ENCODE measurements at places on chromosomes 11 and 22. TPM values are rescaled to one million over a fixed set of nuclear protein-coding genes. Genes with fewer than 3 reads are reported as not detected.

Gene MMP13
- polyA plus RNA-seq = 0.13 TPM

- no peak for DNase-seq
Measured at GRCh38 chr11:107265591-107266121, 192.0 kb downstream of the CWF19L2 start.

Gene OR1S2
- polyA plus RNA-seq = not detected

DNA sequence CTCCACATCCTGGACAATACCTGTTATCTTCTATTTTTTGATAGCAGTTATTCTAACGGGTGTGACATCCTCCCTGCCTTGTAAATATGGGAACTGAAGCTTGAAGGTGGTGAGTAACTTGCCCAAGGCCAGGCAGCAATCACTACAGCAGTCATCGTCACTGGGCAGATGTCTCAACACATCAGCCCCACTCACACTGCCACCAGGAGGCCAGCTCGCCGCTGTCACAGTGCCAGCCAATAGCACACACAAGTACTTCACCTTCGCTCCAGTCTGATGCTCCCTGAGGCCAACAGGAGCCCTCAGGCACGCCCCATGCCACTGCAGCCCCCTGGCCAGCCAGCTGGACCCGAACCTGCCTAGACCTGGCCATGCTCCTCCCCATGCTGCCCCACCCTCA lies 4.9 kb upstream of the TTLL1 start:
- DNase-seq = no peak

DNA sequence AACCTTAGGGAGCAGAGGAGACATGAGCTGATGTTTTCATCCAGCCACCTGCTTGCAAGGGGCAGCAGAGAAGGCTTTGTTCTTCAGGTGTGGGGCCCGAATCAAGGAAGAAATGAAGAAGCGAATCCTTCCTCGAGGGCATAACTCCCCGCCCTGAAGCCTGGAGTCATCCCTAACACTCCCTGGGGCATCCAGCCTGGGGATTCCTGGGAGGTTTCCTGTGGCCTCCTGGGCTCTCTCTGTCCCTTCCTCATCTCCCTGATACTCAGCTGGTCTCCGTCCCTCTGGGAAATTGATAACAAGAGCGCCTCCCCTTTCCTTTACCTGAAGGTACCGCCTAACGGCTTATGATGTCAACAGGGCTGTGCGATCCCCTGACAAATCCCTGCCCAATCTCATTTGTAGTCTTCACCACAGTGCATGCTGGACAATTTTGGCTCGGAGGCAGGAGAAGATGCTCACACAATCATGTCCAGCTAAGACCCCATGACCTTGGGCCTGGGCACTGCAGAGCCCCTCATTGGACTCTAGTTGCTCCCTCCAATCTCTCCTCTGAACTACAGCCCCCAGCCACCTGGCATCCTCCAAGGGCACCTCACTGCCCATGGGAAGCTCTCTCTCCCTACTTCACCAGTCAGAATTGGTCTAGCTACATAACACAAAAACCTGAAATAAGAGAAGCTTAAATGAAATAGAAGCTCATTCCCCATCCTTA lies 80.6 kb upstream of the RTL6 start:
- DNase-seq = no peak

DNA sequence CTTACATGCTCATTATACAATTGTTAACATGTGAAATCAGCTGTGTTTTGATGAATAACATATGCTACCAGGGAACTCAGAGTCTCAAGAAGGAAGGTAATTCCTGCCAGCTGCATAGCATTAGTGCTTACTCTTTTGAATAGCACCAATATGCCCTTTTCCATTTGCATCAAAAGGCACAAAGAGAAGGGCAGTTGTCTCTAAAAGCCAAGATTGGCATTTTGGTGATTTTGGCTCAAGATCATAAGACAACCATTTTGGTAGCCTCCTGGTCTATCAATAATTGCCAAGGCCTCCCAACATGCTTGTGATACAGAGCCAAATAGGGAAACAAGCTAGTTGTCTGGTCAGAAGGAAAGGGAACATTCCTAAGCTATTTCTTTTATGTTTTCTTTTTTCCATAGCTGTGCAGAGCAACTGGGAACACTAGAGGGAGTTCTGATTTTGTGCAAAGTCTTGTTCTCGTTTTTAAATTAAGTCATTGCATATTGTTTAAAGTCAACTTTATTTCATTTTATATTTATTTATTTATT lies 416.7 kb upstream of the CHORDC1 start:
- peak; percentile 7 for DNase-seq

Gene SYCE3
- not detected for polyA plus RNA-seq

- no peak for DNase-seq
Measured at GRCh38 chr22:47333625-47334024, 571.2 kb downstream of the TBC1D22A start.

Gene C11orf91
- not detected for polyA plus RNA-seq

Gene OR8D4
- polyA plus RNA-seq = not detected

Gene VWA5A
- polyA plus RNA-seq = 13.1 TPM

DNA sequence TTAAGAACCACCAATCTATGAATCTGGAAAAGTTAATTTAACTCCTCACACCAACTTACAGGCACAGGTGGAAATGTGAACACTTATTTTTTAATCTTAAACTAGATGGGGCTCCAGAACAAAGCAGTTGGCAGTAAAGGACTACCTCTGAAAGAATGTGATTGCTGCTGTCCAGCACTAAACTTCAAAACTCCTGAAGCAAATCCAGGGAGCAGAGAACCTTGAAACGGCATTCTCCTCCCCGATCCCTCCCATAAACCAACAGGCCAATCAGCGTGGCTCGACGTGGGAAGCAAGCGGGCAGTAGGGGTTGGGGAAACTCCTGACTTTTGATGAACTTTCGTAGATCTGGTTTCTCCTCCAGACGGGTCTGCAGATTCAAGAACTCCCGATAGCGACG lies 5.0 kb downstream of the SNX19 start:
- DNase-seq = no peak

DNA sequence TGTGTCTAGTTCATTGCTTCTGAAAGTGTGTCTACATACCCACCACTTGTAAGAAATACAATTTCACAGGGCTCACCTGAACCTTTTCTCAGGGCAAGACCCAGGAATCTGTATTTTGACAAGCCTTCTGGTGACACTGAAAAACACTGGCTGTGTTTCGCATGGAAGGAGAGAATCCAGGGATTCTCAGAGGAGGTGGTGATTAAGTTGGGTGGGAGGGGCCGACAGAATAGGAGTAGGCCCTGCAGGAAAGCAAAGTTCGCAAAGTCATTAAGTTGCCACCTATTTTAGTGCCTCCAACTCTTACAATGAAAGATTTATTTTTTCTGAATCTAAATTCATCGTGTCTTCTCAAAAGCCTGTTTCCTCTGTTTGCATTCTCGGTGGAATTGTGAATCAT lies 186.8 kb downstream of the FAT3 start:
- no peak for DNase-seq

Gene RIBC2
- 7.5 TPM for polyA plus RNA-seq

DNA sequence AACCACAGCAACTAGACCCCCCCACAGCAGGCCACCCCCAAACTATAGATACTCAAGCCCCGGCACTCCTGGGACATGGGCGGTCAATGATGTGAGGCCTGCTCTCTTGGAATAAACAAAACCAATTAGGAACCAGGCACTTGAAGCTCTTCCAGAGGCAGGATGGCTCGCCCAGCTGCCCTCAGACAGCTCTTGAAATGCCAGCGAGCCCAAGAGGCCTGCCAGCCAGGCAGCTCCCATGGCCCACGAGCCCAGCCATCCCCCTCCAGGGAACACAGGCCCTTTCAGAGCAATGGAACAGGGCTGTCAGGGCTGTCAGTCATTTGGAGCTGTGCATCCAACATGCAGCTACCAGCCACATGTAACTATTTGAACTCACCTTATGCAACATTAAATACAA lies 34.0 kb upstream of the TFIP11 start:
- DNase-seq = no peak

- no peak for DNase-seq
Measured at GRCh38 chr22:46068593-46069491, 81.5 kb upstream of the PPARA start.

DNA sequence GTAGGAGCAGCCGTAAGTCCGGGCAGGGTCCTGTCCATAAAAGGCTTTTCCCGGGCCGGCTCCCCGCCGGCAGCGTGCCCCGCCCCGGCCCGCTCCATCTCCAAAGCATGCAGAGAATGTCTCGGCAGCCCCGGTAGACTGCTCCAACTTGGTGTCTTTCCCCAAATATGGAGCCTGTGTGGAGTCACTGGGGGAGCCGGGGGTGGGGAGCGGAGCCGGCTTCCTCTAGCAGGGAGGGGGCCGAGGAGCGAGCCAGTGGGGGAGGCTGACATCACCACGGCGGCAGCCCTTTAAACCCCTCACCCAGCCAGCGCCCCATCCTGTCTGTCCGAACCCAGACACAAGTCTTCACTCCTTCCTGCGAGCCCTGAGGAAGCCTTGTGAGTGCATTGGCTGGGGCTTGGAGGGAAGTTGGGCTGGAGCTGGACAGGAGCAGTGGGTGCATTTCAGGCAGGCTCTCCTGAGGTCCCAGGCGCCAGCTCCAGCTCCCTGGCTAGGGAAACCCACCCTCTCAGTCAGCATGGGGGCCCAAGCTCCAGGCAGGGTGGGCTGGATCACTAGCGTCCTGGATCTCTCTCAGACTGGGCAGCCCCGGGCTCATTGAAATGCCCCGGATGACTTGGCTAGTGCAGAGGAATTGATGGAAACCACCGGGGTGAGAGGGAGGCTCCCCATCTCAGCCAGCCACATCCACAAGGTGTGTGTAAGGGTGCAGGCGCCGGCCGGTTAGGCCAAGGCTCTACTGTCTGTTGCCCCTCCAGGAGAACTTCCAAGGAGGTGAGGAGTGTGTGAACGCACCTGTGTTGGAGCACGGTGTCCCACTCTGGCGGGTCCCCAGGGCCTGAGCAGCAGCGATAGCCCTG lies at the start of gene TAGLN:
TAGLN (plus strand) TSS at position 318 of the 863 bp plus-strand sequence. CDS start 3,644 bp downstream, outside the sequence.
- DNase-seq = no peak

Gene PLAAT2
- 0.30 TPM for polyA plus RNA-seq

Gene CDC42BPG
- polyA plus RNA-seq = 5.5 TPM

Gene KCNK4
- not detected for polyA plus RNA-seq

- no peak for DNase-seq
Measured at GRCh38 chr11:68940651-68941323, 37.1 kb downstream of the IGHMBP2 start.

- DNase-seq = no peak
Measured at GRCh38 chr11:33420959-33421566, 163.9 kb downstream of the HIPK3 start.

Gene ELMOD1
- not detected for polyA plus RNA-seq

Gene SMC1B
- polyA plus RNA-seq = 0.18 TPM

DNA sequence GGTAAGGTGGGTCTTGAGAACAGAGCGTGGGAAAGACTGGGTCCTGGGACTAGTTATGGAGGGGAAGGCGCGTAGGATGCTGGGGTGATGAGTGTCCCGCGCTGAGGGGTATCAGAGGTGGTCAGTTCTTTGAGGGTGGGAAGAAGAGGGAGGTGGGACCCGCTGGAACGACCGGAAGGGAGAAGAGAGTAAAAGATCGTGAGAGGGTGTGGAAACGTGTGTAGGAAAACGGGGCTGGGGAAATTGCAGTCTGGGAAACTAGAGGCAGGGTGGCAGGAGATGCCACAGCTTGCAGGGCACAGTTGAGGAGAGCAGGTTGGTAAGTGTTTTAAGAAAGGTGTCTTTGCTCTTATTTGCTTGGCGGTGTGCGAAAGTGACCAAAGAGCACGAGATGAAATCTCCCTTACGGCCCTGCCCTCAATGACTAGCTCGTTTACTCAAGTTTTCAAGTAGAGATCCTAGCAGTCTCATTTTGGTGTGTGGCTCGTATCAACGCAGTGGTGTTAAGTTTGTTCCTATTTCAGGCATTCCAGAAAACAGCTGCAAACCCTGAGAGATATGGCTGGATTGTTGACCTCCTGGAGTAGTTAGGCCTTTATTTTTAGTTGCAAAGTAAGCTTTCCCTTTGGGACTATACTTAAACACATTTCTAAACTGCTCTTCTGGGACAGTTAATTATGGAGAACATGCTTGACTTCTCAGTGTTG lies 615 bp downstream of the STT3A start:
- peak; percentile 10 for DNase-seq

- peak; percentile 10 for DNase-seq
Measured at GRCh38 chr11:93984196-93984567, 37.0 kb upstream of the HEPHL1 start.

GRCh38 chr11:107573438-107573837 lies 7.9 kb upstream of the ALKBH8 start:
- no peak for DNase-seq

Gene GTSE1
- 13.3 TPM for polyA plus RNA-seq

DNA sequence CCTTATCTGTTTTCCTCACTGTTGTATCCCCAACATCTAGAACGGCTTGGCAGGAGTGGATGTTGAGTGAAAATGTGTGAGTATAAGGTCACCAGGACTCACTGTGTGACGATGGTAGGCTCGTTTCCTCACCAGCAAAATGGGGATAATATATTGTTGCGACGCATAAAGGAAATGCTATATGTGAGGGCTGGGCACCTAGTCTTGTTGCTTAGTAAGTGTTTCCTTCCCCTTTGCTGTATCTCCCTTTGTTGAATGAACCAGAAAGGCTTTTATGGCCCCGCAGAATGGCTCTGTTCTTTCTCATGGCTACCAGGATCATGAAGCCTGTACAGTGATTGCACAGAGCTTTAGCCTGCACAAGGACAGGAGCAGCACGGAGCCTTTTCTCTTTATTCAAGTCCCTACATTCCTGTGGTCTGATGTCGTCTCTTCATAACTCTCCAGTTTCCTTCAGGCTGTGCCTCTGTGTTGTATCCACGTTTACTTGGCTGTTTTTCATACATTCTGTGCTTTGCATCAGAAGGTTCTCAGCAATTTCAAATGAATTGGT lies 5.4 kb downstream of the TNRC6B start:
- DNase-seq = no peak

GRCh38 chr11:1742371-1742770 lies 8.0 kb downstream of the IFITM10 start:
- DNase-seq = no peak

Gene RAG2
- 0.65 TPM for polyA plus RNA-seq

GRCh38 chr22:47083379-47083986 lies 321.0 kb downstream of the TBC1D22A start:
- no peak for DNase-seq

DNA sequence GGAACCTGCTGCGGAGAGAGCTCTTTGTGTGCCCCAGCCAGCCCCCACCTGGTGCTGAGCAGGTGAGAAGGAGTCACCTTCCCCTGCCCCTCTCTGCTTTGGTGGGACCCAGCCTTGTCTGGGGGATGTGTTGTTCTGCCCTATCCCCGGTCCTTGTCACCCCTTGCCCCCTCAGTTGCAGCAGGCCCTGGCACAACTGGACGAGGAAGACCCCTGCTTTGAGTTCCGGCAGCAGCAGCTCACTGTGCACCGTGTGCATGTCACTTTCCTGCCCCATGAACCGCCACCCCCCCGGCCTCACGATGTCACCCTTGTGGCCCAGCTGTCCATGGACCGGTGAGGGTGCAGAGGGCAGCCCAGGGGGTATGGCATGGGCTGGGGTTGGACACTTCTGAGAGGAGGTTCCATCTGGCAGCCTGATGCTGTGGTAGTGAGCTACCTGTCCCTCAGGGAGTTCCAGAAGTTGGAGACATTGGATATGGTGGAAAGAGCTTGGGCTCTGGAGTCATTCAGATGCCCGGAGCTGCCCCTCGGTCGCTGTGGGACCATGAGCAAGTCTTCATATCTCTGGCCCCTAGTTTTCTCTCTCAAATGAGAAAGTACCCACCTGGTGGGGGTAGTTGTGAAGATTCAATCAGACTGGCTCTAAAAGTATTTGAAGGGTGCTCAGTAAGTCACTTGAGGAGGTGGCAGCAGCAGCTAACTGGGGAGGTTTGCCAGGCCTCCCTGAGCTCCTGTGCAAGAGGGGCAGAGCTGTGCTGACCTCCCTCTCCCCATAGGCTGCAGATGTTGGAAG lies 4.3 kb downstream of the LARGE2 start:
- DNase-seq = no peak
